ENCODE measurements at places on chromosomes 1 and 21. TPM values are rescaled to one million over a fixed set of nuclear protein-coding genes. Genes with fewer than 3 reads are reported as not detected.

DNA sequence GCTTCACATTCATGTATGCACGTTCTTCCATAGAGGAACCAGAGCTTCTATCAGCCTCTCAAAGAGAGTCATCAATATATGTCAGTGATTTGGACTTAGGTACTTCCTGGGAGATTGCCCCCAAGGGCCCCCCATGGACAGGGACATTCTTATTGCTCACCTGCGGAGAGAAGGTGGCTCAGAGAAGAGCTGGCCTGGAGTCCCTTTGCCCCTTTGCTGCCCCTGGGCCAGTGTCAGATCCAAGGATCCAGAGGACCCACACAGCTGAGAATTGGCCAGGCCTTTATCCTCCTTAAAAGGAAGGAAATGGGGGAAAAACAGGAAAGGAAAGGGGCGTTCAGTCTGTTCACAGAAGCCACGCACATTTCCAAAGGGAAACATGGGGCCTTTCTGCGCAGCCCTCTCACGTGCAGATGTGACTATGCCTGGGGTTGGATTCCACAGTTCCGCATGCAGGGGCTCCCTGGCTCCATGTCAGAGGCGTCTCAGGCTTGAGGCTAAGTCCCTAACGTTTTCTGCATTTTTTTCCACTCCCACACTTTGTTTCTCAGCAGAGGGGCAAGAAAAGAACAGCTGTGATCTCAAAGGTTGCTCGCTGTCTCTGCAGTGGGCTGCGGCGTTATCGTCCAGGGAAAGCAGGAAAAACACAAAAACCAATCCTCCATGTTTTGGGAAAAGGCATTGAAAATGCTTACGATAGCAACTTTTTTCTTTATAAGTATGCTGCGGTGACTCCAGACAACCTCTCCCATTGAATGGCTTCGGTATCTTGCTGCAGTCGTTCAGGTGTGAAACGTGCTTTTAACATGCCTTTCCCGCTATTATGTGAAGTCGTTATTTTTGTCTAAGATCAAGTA is 5.9 kb downstream of the C1orf226 start:
- no peak for DNase-seq

Gene BSND
- total RNA-seq = not detected

Gene MRPS21
- 37.2 TPM for total RNA-seq

DNA sequence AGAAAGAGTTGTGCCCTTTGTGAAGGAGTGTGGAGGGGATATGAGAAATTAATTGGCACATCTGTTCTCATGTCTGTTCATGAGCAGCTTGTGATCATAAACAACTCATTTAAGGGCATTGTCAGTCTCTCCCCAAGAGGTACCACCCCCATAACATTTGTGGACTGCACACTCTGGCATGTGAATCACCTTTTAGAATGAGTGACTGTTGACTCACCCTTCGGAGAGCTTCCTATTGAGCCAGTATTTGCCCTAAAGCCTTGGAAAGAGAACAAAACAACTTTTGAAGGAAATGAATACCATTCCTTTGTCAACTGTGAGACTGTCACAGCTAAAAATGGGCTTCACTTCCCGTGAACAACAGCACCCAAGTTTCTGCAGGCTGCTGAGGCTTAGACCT is 27.5 kb upstream of the MYSM1 start:
- DNase-seq = no peak

Gene OVAAL
- not detected for total RNA-seq

- DNase-seq = no peak
These were observed 100.0 kb upstream of the CLDN14 start for GRCh38 chr21:36579898-36580297.

Measured in esophagus squamous epithelium (tissue), 5 donors.